Esophagus muscularis mucosa (tissue), 4 donors: ENCODE measurements at places on chromosomes 13 and 19.

GRCh38 chr19:35484252-35485036 lies 5.8 kb downstream of the KRTDAP start:
- DNase-seq, result no peak

DNA sequence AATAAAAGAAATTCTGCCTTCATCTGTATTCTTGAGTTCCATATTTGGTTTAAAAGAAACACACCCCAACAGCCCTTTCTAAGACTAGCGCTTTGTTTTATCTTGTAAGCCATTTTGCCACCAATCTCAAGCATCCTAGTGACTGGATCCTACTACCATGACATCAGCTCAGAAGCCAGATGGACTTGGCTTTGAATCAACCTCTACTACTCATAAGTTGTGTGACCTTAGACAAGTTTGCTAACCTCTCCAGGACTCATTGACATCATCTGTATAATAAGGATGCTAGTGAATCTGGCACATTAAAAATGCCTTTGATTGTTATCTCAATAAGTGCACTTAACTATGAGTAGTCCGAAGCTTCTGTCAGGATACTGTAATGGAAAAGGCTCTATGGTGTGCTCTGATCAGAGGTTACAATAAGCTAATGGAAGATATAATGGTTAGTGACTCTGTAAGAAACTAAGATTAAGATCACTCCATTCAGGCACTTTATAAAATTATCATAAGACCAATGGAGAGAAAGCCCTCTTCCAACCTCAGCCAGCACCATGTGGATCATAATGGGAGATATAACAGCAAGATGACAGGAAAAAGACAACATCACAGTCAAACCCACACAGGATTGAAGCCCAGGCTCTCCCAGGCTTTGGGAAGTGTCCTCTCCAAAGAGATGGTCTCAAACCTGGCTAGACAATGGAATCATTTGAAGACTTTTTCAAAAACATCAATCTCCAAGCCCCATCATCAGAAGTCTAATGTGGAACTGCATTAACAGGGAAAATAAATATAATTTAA lies 180.6 kb upstream of the MIR17HG start:
- DNase-seq, result no peak

DNA sequence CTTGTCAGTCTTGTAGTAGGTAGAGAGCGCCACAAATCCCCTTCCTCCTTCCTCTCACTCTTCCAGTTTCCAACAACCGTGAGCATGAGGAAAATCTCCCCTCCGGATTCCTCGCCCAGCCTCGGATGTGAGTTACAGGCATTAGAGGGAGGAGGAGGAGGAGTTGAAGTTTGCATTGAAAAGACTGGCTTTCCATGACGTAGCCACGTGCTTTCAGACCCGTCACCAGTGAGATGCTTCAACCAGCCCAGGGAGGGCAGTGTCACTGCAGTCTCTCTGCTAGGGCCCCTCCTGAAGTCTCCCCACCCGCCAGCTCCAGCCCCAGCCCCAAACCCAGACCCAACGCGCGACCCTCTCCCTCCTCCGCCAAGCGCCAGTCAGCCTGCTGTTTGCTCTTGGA lies 442 bp upstream of the FGF14 start:
- DNase-seq, result no peak

DNA sequence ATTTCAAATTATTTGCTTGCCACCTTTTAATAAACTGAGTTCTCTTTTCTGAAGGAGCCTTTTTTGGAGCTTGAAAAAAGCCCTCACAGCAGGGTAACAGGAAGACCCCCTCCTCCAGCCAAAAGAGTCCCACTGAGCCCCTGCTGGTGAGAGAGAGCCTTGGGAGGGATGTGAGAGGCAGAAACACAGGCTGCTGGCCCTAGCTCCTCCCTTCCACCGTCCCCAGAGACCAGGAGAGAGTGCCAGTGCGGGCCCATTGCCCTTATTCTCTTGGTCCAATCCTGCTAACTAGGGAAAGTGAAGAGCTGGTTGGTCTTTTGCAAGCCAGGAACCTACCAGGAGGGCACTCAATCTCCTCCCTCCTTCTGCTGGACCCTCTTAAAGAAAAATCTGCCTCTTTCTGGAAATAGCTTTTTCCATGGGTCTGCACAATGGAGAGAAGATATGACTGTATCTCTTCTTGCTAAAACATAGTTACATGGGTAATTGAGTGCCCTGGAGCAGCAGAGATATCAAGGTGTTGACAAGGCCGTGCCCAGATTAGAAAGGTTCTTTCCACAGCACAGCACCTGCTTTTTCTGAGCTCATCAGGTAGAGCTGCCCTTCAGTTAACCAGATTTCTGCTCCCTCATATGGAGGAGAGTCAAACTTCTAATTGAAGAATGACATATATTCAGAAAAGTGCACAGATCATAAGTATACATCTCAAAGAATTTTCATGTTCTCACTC lies 113.9 kb downstream of the LRCH1 start:
- no peak for DNase-seq

- DNase-seq, result no peak
These were observed 3.9 kb upstream of the PRX start for GRCh38 chr19:40416918-40417642.

- DNase-seq, result no peak
These were observed 244.2 kb downstream of the NHLRC3 start for GRCh38 chr13:39282400-39282972.

DNA sequence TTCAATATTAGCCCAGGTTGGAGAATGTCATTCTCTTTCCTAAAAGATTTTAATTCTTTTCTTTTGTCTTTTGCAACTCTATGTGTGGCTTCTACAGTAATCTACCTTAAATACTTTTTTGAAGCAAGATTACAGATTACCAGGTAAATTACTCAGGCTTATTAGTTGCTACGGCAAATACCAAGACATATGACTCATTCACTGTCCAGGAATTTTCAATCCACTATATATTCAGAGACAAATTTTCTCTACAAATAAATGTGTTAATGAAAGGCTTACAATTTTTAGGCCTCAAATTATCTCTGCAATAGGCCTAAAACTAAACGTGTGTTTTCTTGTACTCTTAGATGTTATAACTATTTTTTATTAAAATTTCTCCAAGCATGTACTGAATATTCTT lies 631.3 kb downstream of the DIAPH3 start:
- DNase-seq, result no peak

GRCh38 chr13:100434010-100434763 lies 154.4 kb downstream of the GGACT start:
- DNase-seq, result no peak

DNA sequence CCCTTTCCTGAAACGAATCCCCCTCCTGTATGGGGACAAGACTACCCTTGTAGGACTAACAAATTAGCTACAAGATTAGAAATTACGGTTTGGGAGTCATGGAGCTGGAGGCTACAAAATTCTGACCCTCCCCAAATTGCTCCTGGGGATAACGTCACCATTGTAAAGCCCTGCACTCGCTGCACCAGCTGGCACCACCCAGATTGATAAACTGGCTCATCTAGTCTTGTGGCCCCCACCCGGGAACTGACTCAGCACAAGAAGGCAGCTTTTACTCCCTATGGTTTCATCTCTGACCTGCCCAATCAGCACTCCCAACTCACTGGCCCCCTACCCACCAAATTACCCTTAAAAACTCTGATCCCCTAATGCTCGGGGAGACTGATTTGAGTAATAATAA lies 150.6 kb upstream of the TSC22D1 start:
- no peak for DNase-seq

DNA sequence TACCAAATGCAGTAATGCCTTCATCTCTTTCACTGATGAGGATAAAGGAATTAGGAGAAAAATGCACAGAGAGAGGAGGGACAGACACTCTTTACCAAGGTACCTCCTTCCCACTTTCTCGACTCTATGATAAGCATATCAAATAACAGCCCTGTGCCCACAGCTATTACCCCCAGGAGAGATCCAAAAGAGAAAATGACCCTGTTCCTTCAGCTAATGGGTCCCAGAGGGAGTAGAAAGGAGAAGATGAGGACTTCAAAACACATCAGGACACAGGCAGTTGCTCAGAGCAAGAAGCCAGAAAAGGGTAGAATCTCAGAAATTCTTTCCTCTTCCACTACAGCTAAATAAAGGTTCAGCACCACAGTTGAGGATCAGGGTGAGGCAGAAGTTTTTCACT lies 80.6 kb downstream of the ABCC4 start:
- DNase-seq, result no peak

- DNase-seq, result no peak
These were observed 448 bp upstream of the ZNF543 start for GRCh38 chr19:57319869-57320179.

DNA sequence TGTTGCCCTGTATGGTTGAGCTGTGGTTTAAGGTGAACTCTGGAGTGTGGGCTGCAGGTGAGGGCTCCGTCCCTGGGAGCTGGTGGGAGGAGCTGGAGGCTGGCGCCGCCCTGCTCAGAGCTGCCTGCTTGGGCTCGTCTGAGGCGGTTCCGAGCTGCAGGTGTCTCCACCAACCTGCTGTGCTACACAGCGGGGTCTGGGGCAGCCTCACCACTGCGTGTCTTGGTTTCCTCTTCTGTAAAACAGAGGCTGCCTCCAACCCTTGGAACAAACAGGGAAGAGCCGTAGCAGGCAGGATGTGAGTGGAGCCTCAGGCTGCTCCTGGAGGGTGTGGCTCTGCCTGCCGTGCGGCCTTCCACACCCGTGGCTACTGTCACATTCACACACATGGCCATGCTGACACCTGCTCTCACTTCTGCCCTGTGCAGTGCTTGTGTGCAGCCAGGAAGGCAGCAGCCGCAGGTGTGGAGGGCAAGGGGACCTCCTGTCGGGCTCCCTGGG lies 21.4 kb downstream of the NAXD start:
- no peak for DNase-seq

DNA sequence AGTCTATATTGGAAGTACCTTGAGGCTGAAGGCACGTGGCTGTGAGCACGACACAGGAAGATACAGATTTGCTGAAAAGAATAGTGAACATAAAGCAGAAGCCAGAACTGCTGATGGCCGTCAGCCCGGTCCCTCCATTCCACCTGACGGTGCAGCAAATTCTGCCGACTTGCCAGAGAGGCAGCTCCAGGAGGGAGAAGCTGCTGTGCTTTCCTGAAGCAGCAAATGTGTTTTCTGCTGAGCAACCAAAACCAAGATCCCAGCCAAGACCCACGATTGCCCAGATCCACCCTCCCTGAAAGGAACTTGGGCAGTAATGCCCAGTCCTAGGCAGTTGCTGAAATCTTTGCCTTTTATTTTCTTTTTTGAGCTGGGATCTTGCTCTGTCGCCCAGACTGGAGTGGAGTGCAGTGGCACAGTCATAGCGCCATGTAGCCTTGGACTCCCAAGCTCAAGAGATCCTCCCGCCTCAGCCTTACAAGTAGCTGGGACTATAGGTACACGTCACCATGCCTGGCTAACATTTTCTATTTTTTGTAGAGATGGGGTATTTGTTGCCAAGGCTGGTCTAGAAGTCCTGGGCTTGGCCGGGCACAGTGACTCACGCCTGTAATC lies 7.0 kb upstream of the RCN3 start:
- DNase-seq, result no peak

- DNase-seq, result no peak
These were observed 54.6 kb downstream of the ATP11A start for GRCh38 chr13:112744168-112745021.

DNA sequence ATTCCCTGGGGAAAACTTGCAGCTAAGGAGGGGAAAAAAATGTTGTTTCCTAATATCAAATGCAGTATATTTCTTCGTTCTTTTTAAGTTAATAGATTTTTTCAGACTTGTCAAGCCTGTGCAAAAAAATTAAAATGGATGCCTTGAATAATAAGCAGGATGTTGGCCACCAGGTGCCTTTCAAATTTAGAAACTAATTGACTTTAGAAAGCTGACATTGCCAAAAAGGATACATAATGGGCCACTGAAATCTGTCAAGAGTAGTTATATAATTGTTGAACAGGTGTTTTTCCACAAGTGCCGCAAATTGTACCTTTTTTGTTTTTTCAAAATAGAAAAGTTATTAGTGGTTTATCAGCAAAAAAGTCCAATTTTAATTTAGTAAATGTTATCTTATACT lies 33.6 kb downstream of the TNFSF11 start:
- no peak for DNase-seq

DNA sequence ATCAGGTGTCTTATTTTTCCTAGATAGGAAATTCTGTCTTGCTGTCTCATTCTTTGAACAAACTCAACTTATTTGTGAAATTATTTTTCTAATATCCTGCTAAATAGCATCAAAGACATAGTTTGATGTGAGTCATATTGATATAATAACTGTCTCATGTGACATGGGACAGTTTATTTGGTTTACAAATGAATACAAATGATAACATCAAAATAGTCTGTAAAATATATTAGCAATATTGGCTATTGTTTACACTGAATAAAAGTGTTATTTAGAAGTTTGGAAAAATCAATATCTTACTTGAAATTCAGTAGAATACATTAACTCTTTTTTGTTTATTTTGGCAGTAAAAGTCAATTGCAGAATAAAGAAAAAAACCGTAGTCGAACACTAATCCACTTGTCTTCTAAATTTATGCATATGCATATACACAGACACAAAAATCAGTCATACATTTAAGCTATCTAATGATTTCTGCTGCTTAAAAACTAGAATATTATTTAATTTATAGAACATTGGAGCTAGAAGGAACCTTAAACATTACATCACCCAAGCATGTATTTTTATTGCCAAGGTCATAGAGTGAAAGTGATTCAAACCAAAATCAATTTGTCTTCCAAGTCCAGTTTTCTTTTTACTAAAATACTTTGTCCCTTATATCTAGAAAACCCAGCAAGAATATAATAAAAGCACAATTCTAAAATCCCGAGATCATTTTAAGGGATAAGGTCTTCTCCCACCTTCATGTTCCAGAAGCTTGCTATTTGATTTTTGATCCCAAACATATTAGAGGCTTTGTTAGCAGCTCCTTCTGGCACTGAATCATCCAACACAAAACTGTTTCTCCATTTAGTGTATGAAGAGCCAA lies 776.5 kb upstream of the SLITRK1 start:
- no peak for DNase-seq

DNA sequence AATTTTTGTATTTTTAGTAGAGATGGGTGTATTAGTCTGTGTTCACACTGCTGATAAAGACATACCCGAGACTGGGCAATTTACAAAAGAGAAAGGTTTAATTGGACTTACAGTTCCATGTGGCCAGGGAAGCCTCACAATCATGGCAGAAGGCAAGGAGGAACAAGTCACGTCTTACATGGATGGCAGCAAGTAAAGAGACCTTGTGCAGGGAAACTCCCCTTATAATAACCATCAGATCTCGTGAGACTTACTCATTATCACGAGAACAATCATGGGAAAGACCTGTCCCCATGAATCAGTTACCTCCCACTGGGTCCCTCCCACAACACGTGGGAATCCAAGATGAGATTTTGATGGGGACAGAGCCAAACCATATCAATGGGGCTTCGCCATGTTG lies 14.6 kb downstream of the ZNF333 start:
- DNase-seq, result no peak

DNA sequence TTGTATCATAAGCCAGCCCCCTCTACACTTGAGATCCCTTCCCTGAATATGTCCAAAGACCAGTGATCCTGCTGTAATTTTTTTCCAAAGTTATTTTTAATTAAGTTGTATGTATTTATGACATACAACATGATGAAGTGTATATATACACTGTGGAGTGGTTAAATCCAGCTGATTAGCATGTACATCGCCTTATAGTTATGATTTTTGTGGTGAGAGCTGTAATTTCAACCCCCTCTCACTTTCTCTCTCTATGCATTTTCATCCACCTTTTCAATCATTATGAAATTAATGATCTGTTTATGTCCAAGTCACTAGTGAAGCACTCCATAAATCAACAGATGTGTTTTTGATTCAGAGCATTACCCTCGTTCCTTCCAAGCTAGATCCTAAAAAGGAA lies 85.3 kb downstream of the KCTD12 start:
- DNase-seq, result no peak

GRCh38 chr19:5564930-5565329 lies 2.8 kb downstream of the TINCR start:
- no peak for DNase-seq

- no peak for DNase-seq
These were observed 150.9 kb downstream of the URI1 start for GRCh38 chr19:30092721-30093569.
